GM12892 (cell line): ENCODE measurements at places on chromosomes 1 and 21.

DNA sequence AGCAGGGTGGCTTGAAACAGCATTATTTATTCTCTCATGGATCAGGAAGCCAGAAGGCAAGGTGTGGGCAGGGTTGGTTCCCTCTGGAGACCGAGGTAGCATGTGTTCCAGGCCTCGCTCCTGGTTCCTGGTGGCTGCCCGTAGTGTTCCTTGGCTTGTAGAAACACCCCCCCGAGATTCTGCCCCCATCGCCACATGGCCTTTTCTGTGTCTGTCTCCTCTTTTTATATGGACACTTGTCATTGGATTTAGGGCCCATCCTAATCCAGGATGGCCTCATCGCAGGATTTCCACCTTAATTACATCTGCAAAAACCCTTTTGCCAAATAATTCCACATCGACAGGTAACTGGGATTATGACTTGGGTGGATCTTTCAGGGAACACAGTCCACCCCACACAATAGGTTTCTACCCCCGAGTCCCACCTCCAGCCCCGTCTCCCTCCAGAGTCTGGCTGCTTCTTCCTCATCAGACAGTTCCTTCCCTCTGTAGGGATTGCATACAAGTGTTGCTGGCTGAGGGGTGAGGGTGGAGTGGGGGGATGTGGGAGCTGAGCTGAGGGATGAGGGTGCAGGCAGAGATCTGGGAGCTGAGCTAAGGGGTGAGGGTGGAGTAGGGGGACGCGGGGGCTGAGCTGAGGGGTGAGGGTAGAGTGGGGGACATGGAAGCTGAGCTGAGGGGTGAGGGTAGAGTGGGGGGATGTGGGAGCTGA lies 12.3 kb upstream of the NPHP4 start:
- no peak for DNase-seq

GRCh38 chr1:26373281-26373680 lies 731 bp upstream of the ZNF683 start:
- no peak for DNase-seq

GRCh38 chr1:97145321-97145956 lies 423.9 kb downstream of the PTBP2 start:
- no peak for DNase-seq

DNA sequence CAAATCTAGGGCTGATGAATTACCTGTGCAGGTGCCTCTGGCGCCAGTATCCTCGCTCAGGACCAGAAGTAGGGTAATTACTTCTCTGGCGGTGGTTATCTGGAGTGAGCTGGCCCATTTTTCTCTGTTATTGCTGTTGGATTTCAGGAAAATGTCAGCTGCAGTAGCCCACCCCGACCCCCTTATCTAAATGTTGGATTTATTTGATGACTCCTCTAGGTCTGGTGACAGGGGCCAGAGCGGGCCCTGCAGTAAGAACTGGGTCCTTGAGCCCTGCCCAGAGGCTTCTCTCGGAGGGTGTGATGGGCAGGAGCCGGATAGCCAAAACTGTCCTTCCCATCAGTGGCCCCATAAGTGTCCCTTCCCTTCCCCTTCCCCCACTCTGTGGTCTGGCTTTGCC lies 384.3 kb downstream of the PTPRU start:
- DNase-seq: no peak

- no peak for DNase-seq
Measured at GRCh38 chr21:29078869-29079767, 5.7 kb upstream of the CCT8 start.

DNA sequence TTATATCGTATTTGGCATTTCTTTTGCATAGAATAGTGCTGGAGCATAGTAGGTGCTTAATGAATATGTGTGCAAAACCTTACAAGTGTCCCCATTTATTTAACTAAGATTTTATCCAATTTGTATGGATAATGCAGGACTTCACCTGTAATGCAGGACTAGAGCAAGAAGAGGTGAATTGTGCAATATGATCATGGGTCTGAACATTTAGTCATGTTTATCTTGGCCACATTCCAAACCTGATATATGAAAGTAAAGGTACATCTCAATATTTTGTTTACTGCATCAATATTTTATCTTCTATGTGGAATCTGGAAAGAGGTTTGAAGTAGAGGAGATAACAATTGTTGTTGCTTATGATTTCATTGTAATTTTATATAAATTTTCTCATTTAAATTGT lies 1626.7 kb upstream of the B3GALT2 start:
- DNase-seq: no peak

DNA sequence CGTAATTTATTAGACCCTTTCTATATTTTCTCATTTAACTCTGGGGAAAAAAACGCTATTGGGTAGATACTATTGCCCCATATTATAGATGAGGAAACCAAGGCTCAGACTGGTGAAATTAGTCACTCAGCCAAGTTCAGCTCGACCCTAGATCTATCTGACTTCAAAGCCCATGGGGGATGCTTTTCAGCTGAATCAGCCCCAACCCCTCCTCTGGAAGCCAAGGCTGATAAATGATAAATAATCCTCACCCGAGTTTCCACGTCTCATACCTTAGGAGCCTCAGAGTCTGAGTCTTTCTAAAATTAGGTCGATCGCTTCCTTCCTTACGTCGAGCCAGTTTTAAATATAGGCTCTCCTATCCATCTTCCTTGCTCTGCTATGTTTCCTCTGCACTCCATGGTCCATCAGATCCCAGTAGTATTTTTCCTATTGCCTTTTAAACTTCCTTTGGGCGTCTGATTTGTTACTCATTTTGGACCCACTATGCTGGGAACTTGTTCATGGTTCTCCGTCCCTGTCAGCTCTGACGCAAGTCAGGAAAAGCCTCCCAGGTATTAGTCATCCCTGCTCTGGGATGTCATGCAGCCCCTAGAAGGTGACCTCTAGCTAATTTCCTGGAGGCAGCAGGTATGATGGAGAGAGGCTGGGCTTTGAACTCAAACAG lies 122.8 kb downstream of the PLPP3 start:
- DNase-seq: no peak

GRCh38 chr1:232508130-232508701 lies 121.7 kb downstream of the SIPA1L2 start:
- no peak for DNase-seq

GRCh38 chr1:201597551-201598230 lies 58.8 kb downstream of the NAV1 start:
- no peak for DNase-seq

DNA sequence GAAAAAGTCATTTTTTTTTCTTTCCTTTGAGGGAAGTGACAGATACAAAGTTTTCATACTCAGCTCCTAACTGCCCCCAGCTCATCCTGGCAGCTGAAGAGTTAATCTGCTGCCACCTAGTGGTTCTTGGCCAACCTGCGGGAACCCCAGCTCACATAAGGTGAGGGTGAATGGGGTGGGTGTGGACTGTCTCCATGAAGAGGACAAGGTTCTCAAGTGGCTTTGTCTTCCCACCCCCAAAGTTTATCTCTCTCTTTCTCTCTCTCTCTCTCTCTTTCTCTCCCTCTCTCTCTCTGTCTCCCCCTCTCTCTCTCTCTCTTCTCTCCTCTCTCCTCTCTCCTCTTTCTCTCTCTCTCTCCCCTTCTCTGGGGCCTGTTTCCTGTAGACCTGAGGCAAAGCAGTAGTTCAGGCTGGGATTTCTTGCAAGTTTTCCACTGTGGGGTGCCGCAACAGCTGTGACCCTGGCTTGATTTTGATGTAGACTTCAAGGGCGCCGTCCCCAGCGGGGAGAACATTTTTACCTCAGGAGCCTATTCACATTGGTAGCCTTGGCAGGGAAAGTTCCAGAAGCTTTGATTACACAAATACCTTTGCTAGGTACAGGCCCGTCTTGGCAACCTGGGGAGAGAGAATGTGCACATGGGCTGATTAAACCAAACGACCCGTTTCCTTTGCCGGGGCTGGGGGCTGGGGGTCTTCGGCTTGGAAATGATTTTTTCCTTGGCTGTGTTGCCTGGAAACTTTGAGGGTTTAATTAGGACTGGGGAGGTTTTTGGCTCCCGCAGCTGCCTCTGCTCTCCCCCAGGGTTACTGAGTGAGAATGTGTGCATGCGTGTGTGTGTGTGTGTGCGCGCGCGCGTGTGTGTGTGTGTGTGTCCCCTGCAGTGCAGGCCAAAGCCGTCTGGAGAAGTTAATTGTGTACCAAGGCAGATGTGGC lies 135.9 kb downstream of the TM2D1 start:
- DNase-seq: peak; percentile 39

GRCh38 chr1:32538887-32539583 lies at the start of gene ZBTB8A:
ZBTB8A (plus strand) TSS chr1:32539427; CDS start chr1:32592932, 53,505 bp downstream.
- no peak for DNase-seq

GRCh38 chr21:35981514-35982070 lies 78.7 kb downstream of the SETD4 start:
- DNase-seq: no peak

DNA sequence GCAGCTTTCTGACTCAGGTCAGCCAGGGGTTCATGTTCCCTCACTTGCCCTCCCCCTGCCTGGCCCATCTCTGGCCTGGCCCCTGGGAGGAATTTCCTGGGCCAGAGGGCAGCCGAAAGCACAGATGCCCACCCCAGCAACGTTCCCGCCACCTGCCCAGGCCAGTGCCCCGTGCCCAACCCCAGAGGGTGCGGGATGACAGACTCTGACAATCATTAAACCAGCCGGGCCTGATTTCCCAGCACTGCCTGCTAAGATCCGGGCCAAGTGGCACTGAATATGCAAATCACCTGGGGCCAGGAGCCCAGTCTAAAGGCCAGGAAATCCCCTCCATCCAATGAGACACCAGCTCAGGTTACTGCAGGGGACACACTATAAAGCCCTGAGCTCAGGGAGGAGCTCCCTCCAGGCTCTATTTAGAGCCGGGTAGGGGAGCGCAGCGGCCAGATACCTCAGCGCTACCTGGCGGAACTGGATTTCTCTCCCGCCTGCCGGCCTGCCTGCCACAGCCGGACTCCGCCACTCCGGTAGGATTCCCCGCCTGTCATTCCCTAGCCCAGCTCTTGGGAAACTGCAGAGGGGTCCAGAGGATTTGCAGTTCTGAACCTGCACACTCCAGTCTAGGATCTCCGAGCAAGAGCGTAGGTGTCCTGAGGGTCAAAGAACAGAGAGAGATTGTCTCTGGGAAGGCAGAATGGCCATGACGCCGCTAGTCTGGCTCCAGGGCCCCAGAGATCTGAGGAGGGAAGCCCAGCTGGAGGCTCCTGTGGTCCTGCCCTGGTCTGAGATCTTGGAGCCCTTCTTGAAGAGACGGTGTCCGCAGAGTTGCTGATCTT lies at the start of gene ELF3:
Gene ELF3, plus strand, starts transcription at position 408 of the 836 bp plus-strand sequence. CDS start 550 bp downstream, outside the sequence.
- peak; percentile 58 for DNase-seq

- DNase-seq: no peak
Measured at GRCh38 chr1:176876966-176877515, 287.5 kb downstream of the ASTN1 start.

GRCh38 chr1:45892068-45892785 lies 88.8 kb downstream of the MAST2 start:
- DNase-seq: no peak

GRCh38 chr1:63350320-63350719 lies 17.1 kb upstream of the ALG6 start:
- no peak for DNase-seq

DNA sequence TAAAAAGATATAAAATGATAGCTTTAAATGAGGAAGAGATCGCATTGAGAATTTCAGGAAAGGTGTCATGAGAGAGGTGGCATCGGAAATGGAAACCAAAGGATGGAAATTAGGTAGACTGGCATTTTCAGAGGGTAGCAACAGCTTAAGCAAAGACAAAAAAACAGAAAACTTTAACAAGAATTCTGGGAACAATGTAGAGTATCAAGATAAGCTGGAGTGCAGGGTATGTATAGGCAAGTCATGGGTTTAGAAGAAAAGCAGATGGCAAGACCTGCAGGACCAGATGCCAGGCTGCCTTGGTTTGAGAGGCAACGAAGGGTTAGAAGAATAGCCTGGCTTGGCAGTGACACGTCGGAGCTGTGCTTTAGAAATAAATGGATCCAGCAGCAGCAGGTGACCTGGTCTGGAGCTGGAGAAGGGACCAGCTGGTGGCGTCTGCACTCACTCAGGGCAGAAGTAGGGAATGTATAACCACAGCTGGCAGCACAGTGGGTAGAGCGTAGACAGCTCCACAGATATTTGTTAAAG lies 149.4 kb upstream of the TIAM1 start:
- no peak for DNase-seq

- DNase-seq: no peak
Measured at GRCh38 chr21:25487046-25487594, 120.2 kb downstream of the MRPL39 start.

DNA sequence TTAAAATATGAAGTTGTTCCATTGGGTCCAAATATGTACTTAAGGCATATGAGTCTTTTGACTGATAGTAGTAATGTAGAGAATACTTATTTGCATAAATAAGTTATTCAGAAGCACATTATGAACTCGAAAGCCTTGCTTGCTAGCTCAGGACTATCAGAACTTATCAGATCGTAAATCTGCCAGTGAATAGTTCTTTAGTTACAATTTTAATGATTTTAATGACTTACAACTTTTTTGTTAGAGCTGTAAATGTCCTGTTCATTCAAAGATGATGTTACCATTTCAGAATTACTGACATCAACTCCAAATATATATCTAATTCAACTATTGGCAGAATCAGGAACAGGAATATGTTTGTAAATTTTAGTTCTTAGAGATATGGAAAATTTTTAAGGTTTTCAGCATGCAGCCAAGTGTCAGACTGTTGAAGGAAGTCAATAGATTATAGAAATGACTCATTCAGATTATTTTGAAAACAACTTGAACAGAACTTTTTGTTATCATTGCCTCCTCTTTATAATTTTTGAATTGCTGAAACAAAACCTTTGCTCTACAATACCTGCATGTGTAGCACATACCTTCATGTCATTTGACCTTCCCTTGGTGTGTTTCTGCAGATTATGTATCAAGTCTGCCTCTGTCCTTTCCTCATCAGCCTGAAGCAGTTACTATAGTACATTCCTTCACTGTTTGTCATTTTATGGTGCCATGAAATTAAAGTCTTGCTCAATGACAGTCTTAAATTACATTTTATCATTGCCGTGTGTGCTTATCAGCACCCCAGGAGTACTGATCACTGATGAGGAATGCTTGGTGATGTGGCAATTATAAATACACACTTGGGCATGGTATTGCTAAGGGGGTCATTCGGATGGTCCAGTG lies 44.9 kb downstream of the LRRC8D start:
- DNase-seq: no peak

- no peak for DNase-seq
Measured at GRCh38 chr1:222785529-222785928, 29.3 kb upstream of the DISP1 start.

- no peak for DNase-seq
Measured at GRCh38 chr1:237041795-237042525, at the start of gene RYR2. RYR2 (plus strand) TSS chr1:237042184; CDS start chr1:237042522, 338 bp downstream.

- no peak for DNase-seq
Measured at GRCh38 chr1:38685388-38685787, 174.2 kb downstream of the RRAGC start.

GRCh38 chr1:164723296-164723798 lies 164.4 kb downstream of the PBX1 start:
- DNase-seq: no peak

DNA sequence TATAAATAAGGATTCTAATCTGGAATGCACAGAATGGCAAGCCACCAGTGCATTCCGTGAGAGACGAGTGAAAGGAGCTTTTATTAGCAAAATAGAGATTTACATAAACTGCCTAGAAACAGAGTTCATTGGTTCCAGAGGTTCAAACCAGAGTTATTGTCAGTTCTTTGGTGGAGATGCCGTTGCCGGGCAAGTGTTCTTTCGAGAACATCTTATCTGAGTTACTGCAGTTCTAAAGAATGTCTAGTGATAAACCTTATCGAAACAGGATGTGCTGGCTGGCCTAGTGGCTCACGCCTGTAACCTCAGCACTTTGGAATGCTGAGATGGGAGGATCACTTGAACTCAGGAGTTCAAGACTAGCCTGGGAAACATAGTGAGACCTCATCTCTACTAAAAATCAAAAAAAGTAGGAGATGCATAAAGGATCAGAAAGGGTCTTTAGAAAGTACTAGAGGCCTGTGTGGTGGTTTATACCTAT lies 19.9 kb upstream of the EVI5 start:
- peak; percentile 14 for DNase-seq

GRCh38 chr1:241356187-241356518 lies 852 bp downstream of the RGS7 start:
- DNase-seq: no peak
